Stimulated activated CD4-positive, alpha-beta T cell treated with anti-CD3 and anti-CD28 coated beads, Interleukin-15, amount 100 ng/mL, for 48 hours (primary cell): ENCODE measurements at places on chromosomes 6 and 20.

DNA sequence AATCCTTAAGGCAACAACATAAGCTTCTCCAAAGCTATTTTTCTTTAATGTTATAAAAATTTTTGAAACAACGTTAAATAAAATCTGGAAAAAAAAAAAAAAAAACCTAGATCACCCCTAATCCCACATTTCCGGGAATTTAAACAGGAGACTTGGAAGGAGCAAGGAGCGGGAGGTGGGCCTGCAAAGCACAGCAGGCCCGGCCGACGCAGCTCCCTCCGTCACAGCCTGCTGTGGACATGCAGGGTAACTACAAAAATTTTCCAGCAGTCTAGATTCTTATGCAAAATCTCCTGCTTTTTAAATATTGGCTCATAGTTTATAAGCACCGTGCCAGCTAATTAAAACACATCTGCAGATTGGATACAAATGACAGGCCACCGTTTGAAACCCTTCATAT is 23.5 kb downstream of the FOXF2 start:
- DNase-seq: no peak

DNA sequence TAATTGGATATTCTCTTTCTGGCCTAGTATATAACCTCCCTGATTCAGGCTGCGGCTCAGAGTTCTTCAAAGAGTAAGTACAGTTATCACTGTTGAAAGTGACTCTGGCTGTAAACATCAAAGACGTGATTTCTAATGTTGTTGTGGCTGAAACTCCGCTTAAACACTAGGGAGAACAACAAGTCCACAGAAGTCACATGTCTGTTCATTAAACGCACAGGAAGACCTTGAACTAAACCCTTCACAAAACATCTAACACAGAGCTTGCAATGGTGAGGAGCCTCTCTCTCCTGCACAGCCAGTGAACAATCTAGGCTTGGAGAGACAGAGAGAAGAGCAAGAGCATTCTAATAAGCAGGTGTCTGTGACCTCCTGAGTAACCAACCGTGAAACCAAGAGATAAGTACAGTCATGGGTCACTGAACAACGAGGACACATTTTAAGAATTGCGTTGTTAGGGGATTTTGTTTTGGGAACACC is 249.3 kb downstream of the PRKN start:
- no peak for DNase-seq

GRCh38 chr6:2547355-2547754 is 203.4 kb downstream of the MYLK4 start:
- DNase-seq: no peak

- no peak for DNase-seq
Measured at GRCh38 chr6:133099573-133099972, 141.6 kb upstream of the EYA4 start.

DNA sequence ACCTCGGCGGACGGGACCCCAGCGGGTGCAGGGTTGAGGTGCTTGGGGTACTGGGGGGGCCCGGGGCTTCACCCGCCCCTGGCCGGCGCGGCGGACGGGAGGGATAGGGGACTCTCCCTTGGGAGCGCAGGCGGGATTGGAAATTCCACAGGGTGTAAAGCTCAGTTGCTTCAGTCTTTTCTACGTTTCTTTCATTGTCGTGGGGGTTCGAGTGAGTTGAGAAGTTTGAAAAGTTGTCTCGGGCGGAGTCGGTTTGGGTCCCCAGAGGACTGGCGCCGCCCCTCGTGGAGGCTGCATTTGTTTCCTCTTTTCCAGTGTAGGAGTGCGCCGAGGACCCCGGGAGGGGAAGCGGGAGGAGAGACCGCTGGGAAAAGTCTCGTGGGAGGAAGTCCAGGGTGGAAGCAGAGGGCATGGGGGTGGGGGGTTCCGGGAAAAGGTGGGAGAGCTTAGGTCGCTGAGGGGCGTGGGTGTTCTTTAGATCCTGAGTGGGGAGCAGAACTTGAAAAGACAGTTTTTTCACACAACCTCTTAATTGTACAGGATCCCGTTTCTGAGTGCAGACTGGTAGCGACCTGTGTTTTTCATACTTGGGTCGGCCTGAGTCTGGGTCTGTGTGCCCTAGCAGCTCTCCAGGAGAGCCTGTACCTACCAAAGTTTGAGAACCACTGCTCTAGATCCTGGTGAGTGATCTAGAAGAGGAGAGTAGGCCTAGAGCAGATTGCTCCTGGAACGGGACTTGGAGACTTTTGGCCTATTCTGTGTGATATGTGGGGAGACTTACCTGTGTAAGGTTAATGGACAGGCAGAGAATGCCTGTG is 495 bp downstream of the FAM83B start:
- DNase-seq: no peak

DNA sequence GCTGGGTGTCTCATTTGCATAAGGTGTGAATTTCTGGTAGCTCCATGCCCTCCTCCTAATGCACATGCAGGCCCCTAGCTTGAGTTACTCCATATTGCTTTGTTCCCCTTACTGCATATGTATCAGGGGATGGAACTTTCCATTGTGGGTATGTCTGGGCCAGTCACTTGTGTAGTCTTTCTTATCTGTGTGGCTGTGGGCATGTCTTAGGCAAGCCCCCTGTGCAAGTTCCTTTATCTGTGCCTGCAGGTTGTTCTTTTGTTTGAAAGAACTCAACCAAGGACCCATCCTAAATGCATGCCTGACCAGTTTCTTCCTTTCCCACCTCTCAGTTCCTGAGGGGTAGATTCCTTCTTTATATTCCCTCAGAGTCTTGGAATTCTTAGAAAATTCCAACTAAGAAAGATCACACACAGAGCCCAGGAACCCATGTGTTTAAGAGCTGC is 23.6 kb downstream of the MBOAT1 start:
- DNase-seq: no peak

DNA sequence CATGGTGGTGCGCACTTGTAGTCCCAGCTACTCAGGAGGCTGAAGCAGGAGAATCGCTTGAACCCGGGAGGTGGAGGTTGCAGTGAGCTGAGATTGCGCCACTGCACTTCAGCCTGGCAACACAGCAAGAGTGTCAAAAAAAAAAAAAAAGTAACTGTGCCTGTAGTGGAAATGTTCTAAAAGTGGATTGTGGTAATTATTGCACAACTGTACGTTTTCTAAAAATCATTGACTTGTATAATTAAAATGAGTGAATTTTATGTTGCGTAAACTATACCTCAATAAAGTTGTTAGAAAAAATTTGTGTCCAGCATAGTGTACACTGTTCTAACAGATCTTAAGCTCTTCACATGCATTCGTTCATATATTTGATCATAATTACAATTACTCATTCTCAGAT is 5.5 kb downstream of the SEC23B start:
- no peak for DNase-seq

DNA sequence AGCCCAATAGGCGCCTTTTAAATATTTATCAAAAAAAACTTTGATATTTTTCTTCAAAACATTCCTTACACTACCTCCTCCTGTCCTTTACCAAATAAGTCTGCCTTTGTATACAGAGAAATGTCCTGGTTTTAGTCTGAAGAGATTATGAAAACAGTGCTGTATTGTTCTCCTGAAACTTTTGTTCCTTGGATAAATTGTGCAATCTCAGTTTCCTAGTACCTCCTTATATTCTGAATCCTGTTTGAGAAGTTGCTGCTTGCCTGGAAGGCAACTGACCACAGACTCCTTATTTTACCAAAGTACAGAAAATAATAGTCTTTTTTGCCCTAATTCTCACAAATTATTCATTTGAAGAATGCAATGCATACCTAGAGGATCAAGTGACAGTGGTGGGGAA is 349.5 kb downstream of the EPHA7 start:
- no peak for DNase-seq

- no peak for DNase-seq
Measured at GRCh38 chr6:142781129-142781528, 163.8 kb downstream of the HIVEP2 start.

- no peak for DNase-seq
Measured at GRCh38 chr20:43372051-43372450, 85.6 kb upstream of the SRSF6 start.

DNA sequence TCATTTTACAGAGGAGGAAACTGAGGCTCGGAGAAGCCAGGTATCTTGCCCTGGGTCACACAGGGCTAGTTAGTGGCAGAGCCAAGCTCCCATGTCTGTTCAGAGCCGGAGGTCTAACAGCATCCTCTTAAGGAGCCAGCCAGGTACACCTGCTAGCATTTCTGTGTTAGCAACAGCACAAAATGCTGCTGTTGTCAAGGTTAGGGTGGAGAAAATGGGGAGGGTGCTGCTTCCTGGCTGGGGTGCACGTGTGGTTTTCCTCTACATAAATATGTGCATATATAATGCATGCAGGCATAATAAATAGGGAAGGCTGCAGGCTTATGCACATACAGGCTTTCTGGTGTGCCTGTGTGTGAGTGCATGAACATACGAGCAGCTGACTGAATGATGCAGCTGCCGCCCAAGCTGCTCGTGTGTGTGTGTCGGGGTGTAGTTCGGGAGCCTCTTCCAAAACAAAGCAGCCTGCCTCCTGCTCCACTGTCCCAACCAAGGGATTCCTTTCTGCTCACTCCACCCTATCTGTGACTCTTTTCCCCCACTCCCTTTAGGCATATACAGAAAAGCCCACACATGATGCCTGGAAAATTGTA is 86.6 kb downstream of the CD40 start:
- DNase-seq: no peak

DNA sequence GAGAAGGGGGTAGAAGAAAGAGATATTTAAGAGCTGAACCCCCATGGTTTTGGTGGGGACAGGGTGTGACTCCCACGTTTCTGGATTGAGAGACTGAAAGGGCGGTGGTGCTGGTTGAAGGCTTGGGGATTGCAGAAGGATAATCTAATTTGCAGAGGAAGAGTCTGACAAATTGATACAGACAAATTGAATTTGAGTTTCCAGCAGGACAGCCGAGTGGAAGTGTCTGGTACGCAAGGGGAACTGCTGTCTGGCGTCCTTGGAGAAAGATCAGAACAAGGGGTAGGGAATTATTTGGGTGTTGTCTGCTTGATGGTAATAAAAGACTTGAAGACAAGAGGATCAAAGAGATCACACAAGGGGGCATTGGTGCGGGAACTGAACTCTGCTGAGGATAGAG is 40.5 kb upstream of the MDGA1 start:
- DNase-seq: no peak
